Endodermal cell (in vitro differentiated cells): ENCODE measurements at places on chromosomes 3 and 15. TPM values are rescaled to one million over a fixed set of nuclear protein-coding genes. Genes with fewer than 3 reads are reported as not detected.

Gene ITIH3
- not detected in 2 replicates for total RNA-seq

DNA sequence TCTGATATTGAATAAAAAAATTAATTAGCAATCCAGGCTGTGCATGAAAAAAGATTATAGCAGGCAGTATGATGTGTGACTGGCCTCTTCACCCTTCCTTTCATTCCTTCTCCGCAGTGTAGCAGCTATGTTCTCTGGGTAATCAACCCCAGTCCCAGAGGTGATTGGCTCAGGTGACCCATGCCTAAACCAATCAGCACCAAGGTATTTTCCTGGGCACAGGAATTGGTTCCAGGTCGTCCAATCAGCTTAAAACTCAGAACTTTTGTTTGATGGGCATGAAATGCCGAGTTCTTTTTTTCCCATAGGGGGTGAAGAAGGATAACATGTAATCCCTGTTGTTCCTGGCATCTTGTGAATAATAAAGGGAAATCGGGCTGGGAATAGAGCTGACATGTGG is 5.8 kb upstream of the BNC1 start:
- no peak for DNase-seq

GRCh38 chr3:15630646-15631350 is 29.3 kb downstream of the BTD start:
- DNase-seq, result no peak

- DNase-seq, result no peak
Measured at GRCh38 chr3:16936233-16936632, 51.5 kb downstream of the PLCL2 start.

Gene CTDSPL
- 26.7 and 27.8 TPM in 2 replicates for total RNA-seq

Gene SCAANT1
- total RNA-seq, result not detected in 2 replicates

- no peak for DNase-seq
Measured at GRCh38 chr3:163863146-163863545, 1215.2 kb downstream of the SI start.

GRCh38 chr15:45831787-45832186 is 197.0 kb downstream of the SQOR start:
- DNase-seq, result no peak

DNA sequence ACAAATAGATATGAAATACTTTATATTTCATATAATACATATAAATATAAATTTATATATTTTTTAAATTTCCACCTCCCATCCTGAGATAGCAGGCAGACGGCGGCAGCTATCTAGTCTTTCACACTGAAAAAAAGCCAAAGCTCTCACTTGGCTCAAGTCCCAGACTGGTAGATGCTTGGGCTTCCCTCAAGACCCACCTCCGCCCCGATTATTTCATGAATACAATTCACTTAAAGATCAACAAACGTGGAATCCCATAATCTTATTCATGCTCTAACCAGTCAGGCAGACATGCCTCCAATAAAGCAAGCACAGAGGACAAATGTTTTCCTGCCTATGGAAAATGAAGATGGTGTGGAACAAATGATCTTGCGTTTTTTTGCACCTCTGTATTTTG is 275.9 kb upstream of the NR2F2 start:
- DNase-seq, result no peak

Gene DHX30
- 94.0 and 104 TPM in 2 replicates for total RNA-seq

GRCh38 chr15:101448336-101448735 is 41.2 kb downstream of the PCSK6 start:
- DNase-seq, result no peak

DNA sequence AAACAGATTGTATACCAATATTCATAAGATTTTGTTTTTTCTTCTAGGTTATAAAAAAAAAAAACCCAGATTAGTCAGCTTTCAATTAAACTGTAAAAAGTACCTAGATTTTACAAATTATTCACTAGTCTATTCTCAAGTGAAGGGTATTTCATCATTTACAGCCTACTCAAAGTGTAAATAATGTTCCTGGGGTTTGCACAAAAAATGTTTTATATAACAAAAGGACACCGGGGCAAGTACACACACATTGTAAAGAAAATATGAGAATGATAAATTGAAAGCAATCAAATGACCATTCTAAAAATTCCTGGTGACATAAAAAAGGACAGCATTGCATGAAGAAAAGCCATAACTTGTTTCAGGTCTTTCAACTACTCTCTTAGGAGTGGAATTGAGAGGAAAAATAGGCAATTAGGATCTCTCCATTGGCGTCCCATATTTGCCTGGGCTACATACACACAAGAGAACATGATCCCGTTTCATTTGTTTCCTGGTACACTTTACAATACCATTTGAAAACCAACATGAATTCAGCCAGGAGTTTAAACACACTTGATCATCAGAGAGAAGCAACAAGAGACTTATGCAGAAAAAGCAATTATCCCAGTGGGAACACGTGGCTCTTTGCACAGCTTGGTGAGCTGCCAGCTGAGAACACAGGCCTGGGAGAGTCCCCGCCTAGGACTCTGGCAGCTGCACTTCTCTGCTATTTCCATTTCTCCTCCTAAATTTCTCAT is 1039.2 kb downstream of the ROBO1 start:
- DNase-seq, result peak; percentile 49

Gene TMEM45A
- total RNA-seq, result 5.8 and 6.6 TPM in 2 replicates

DNA sequence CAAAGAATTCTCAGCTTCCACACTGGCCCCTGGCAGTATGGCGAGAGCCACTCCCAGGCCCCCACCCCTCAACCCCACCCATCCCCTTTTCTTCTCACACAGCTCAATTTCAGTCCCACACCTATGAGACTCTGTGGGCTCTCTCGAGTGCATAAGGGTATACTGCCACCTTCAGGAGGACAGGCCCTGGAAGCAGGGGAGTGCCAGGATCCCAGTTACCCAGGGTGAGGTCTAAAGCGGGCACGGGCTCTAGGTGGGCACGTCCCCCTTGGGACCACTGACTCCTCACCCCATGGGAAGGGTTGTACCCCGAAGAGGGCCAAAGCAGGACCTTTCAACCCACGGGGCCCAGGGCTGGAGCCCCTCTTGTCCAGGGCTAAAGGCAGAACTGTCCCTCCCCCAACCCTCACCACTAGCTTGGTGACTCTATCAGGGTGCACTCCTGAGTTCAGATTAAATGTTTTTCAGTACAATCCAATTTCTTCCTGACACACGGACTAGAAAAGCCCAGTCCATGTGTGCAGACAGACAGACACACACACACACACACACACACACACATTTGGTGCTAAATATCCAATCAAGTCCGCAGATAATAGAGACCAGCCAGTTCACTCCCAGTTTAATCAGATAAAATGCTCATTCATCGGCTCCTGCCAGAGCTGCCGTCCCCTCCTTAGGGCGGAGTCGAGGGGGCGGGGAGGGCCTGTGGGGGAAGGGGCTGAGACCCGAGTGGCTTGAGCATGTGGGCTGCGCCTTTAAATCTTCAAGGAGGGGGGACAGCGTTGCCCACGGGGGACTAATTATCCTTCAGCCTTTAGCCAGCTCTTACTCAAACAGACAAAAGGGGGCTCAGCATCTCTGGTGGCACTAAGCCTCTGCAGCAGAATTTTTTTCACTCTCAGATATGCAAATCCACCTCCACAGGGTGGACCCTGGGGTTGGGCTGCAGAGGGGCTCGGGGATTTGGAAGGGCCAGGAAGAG is 59.3 kb downstream of the CYP11A1 start:
- DNase-seq, result peak; percentile 86

DNA sequence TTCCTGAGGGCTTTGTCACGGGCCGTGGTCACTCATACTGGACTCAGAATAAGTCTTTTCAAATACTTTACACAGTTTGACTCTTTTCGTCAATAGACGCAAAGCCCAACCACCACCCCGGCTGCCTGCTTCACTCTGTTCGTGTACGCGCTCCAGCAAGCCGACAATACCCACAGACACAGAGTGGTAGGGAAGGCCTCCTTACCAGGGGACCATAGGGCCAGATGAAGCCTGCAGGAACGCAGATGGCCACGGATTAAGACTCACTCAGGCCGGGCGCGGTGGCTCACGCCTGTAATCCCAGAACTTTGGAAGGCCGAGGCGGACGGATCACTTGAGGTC is 29.7 kb downstream of the EFCAB12 start:
- DNase-seq, result peak; percentile 62

Gene SLC28A2
- total RNA-seq, result 0.42 to 6.8 TPM (median 4.4 TPM) in 3 replicates

- no peak for DNase-seq
Measured at GRCh38 chr3:197257711-197258110, 40.7 kb downstream of the DLG1 start.

Gene ARRDC4
- 1.8 and 2.1 TPM in 2 replicates for total RNA-seq

Gene CASR
- not detected in 3 replicates for total RNA-seq

Gene TFDP2
- total RNA-seq, result 59.1 and 62.7 TPM in 2 replicates

GRCh38 chr15:69490356-69491037 is 37.9 kb downstream of the RPLP1 start:
- DNase-seq, result no peak

DNA sequence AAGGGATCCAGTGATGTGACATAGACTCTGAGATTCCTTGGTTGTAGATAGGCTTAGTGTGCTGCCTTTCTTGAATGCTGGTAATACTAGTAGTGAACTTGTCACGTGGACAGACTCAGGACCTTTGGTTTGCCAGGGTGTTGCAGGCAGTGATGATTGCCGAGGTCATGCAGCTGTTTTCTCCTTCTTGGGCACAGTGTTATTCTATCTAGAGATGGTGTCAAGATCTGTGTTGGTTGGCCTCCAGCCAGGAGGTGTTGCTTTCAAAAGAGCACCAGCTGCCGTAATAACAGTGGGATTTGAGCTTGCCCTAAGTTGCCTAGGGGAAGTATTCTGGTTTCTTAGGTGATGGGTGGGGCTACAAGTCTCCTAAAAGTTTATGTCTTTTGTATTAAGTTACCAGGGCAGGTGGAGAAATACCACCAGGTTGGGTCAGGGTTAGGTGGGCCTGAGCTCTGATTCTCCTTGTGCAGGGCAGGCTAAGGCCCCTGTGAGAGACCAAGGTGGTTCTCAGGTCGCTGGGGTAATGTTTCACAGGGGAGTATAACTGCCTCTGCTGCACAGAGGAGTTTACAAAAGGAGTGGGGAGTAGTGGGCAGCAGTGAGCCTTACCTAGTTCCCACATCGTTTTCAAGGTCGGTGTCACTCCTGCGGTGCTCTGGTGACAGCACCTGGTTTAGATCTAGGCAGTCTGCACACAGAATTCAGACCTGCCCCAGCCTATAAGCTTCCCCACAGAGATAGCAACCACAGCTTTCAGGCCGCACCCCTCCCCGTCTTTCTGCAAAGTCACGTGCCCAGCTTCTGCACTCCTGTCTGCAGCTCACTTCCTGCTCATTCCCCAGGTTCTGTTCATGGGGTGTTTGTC is 350.3 kb downstream of the DOCK3 start:
- DNase-seq, result peak; percentile 61

DNA sequence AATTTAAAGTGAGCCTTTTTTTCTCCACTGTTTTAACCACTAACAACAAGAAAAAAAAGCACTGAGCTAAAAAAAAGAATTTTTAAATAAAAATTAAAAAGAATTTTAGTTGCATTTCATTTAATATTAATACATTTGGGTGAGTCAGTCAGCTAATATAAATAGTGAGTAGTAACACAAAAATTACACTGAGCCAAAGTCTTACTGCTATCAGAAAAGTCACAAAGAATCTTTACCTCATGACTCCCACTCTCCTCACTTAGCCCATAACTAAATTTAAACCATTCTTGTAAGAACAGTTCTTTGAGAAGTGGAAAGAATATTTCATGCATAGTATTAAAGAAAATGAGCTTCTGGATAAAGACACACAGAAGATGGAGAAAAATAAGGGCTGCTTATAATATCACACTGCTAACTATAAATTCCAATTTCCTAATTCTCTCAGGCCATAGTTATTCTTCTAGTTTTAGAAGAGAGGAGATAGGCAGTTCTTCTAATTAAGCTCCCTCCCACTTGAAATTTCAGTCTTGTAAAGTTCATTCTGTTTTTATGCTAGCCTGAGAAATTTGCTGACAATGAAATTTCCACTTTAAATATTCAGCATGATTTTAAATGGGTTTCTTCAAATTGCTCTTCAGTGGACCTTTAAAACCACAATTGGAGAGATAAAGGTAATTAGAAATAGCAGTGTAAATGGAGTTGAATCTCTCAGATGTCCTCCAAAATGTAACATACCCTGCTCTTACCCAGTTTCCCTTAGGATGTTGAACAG is 17.6 kb downstream of the SHQ1 start:
- DNase-seq, result no peak

DNA sequence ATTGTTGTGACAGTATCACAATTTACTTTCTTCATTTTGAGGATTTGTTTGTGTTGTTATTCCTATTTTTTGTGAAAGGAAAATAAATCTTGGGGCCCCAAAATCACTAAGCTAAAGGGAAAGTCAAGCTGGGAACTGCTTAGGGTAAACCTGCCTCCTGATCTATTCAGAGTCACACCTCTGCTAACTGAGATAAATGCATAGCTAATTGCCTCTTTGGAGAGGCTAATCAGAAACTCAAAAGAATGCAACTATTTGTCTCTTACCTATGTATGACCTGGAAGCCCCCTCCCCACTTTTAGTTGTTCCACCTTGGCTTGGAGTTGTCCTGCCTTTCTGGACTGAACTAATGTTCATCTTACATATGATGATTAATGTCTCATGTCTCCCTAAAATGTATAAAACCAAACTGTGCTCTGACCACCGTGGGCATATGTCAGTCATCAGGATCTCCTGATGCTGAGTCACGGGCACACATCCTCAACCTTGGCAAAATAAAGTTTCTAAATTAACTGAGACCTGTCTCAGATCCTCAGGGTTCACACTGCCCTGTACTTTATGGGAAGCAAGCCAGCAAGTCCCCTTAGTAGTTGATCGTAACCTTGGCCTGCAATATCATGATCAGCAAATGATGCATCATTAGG is 523.2 kb upstream of the GOLIM4 start:
- peak; percentile 41 for DNase-seq

Gene CSPG4
- total RNA-seq, result 1.3 and 1.8 TPM in 2 replicates

DNA sequence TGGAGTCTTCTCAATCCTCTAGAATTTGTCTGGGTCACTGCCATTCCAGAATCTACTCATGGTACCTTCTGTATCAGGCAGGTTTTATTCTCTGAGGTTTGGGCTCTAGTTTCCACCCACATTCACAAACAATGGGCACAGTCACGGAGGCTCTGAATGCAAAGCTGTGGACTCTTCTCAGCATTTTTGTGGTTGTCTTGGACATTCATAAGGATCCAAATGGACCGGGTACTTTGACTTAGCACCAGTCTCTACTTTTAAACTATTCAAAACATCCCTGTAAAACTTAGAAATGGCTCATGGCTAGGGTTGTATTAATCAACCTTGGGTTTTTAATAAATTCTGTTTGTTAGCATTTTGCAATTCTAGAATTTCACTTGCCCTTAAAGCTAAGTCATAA is 277.9 kb upstream of the THBS1 start:
- DNase-seq, result no peak

GRCh38 chr3:16866571-16866970 is 18.2 kb upstream of the PLCL2 start:
- no peak for DNase-seq

DNA sequence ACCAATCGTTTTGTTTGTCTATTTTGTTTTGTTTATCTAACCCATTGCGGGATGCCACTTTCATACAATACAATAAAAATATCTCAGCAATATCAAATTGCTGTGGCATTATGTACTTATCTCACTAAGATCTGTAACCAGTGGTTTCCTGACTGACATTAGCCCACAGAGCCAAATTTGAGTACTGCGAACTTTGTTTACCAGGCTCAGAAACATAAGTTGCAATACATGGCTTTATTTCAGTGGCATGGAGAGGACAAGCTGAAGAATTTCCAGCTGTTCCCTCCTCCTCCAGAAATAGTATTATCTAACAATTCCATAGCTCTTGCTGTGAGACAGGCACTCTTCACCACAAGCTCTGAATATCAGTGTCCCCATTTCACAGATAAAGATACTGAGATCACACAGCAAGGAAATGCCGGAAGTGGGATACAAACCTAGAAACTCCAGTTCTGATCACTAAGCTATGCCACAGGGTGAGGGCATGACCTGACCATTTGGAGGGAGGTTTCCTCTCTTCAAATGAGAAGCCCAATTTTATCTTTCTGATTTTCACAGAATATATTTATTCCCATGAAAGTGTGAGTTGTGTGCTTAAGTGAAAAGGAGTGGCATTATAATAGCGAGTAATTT is 469.9 kb upstream of the CBLB start:
- no peak for DNase-seq

Gene MKRN2
- 17.3 and 18.8 TPM in 2 replicates for total RNA-seq
